Mammary epithelial cell (primary cell): ENCODE measurements at places on chromosomes 1 and 21. TPM values are rescaled to one million over a fixed set of nuclear protein-coding genes. Genes with fewer than 3 reads are reported as not detected.

Gene A3GALT2
- total RNA-seq: not detected

Gene TSACC
- total RNA-seq: 2.5 TPM in 1 of 2 replicates, not detected in the other

Gene SAMD13
- 0.33 TPM for total RNA-seq

Gene URB2
- total RNA-seq: 13.1 and 15.4 TPM in 2 replicates

Gene NIPAL3
- total RNA-seq: 48.9 and 51.3 TPM in 2 replicates

Gene OR2L8
- total RNA-seq: 0.43 TPM in 1 of 2 replicates, not detected in the other
